ENCODE measurements at places on chromosomes 2 and 18. TPM values are rescaled to one million over a fixed set of nuclear protein-coding genes. Genes with fewer than 3 reads are reported as not detected.

The COLEC11 gene
- 0.72 TPM for total RNA-seq

- DNase-seq: no peak
Measured at GRCh38 chr2:225086915-225087314, 44.6 kb upstream of the DOCK10 start.

DNA sequence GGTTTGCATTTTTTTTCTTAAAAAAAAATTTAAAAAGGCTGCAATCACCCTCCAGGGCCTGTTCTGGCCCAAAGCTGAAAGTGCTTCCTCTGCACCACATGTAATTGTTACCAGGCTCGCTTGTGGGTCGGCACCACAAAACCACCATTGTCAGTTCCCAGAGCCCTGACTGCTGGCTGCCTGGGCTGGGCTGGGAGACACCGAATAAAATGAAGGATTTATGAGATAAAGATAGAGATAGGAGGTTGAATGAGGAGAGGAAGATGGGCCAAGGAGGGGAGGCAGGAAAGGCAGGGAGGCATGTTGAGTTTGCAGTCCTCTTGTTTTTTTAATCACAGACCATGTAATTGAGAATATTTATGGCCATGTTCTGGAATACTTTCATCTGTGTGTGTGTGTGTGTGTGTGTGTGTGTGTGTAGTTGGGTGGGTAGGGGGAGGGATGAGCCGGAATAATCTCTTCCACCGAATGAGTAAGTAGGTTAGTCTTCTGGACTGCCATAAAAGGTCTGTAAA is 14.7 kb downstream of the NRP2 start:
- no peak for DNase-seq

- no peak for DNase-seq
Measured at GRCh38 chr2:191835539-191836350, 11.1 kb downstream of the CAVIN2 start.

- no peak for DNase-seq
Measured at GRCh38 chr18:78082816-78083215, 833.2 kb downstream of the GALR1 start.
